Large intestine (tissue), 12 donors: ENCODE measurements at places on chromosomes 6 and 20. TPM values are rescaled to one million over a fixed set of nuclear protein-coding genes. Genes with fewer than 3 reads are reported as not detected.
A peak's percentile ranks its signal among the peaks of the same experiment; 100 is the strongest.

SNAI1 gene
- 4.4 TPM for polyA plus RNA-seq

HBS1L gene
- 47.2 TPM for polyA plus RNA-seq

GRCh38 chr6:26022132-26022472 is 59.5 kb downstream of the TRIM38 start:
- DNase-seq = peak; percentile 81

- no peak for DNase-seq
Observed at GRCh38 chr6:112618849-112619248, 271.7 kb downstream of the RFPL4B start.

DNA sequence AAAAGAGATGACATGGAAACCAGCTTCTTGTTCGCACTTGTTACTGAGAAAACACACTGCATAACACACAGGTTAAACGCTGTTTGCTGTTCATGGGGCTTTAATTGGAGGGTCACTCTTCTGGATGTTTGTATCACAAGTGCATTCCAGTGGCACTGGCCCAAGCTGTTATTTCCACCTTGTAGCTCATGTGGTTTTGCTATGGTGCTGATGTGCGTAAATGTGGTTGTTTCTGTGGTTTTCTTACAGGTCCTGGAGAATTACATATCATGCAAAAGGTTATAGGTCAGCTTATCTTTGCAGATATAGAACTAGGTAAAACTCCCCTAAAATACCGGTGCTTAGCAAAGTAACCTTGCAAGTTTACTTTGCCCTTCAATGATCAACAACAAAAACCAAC is 89.3 kb upstream of the AHI1 start:
- DNase-seq = no peak

DNA sequence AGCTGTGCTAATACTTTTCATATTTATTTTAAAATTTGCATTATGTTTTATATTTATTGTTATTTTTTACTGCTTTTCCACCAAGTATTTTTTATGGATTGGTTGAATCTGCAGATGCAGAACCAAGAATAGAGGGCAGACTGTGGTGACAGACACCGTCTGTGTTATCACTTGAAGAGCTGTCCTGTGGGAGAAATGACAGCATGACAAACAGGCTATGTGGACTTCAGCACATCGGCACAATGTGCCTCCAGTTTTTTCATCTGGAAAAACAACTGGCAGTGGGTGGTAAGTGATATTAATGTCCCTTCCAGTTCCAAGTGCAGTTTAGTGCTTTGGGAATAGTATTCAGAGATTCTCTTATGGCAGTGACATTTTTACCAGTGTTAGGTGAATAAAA is 492.9 kb downstream of the PRKN start:
- DNase-seq = peak; percentile 48
